Renal cortex interstitium (tissue), 15 donors: ENCODE measurements at places on chromosomes 2 and 18.

DNA sequence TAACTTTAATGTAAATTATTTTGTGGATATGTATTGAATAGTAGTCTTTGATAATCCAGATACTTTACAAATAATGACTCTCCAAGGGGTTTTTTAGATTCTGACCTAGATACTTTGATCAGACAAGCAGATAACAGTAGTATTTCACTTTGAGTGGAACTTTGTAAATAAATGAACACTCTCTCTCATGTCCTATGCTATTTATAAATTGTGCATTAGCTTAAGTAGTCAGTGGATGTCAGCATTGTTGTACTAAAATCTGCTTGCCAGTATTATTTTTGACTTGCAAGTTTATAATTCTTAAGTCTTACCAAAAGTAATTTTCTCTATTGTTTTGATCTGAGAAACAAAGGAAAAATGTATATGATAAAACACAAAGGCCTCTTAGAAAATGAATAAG lies 1113.1 kb upstream of the NRXN1 start:
- DNase-seq: no peak

DNA sequence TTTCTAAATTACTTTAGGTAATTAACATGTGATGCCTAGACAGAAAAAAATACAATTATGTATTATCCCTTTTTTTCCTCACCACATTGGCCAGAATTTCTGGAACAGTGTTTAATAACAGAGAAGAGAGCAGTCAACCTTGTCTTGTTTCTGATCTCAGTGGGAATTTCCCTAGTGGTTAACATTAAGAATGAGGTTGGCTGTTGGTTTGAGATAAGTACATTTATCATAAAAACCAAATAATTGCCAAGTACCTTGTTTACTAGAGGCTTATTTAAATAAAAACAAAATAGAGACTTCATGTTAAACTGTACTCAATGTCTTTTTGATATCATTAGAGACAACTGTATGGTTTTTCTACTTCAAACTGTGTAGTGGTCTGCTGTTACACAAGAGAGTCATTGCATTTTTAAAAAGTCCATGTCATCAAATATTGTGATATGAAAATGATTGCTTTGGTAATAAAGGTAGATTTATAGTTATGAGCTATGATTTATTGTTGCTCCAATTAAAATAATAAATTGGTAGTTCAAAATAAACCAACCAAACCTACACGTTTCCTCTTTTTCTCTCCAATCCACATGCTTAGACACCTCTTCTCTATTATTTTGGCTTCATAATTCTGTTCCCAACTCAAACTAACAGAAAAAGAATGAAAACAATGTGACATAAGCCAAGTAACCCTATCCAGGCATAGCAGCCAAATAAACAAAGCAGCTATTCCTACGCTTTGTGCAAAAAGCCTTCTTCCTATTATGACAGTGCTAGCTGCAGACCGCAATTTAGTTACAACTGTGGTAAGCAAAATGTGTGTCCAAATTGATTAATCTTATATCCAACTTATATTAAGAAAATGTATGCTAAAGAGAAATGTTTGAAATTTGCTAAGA lies 20.9 kb upstream of the TANK start:
- no peak for DNase-seq

- DNase-seq: no peak
These were observed 79.3 kb downstream of the NABP1 start for GRCh38 chr2:191757208-191757607.

- DNase-seq: no peak
These were observed 349.7 kb upstream of the TMEFF2 start for GRCh38 chr2:192544371-192544955.

- DNase-seq: no peak
These were observed 7.0 kb downstream of the TANC1 start for GRCh38 chr2:158975271-158975921.
